ENCODE measurements at places on chromosomes 3 and 15. TPM values are rescaled to one million over a fixed set of nuclear protein-coding genes. Genes with fewer than 3 reads are reported as not detected.

CCR9 gene
- total RNA-seq = not detected

LRRC58 gene
- 41.4 TPM for total RNA-seq

CD96 gene
- 74.8 TPM for total RNA-seq

KBTBD8 gene
- total RNA-seq = 28.5 TPM

MOBP gene
- not detected for total RNA-seq

LRRN1 gene
- total RNA-seq = 2.7 TPM

XCR1 gene
- total RNA-seq = not detected

GOLGA6L4 gene
- 0.66 TPM for total RNA-seq

RASGRF1 gene
- not detected for total RNA-seq

MEX3B gene
- 0.33 TPM for total RNA-seq

CLEC3B gene
- total RNA-seq = not detected

BFSP2 gene
- total RNA-seq = not detected

CMTM7 gene
- total RNA-seq = 39.2 TPM

THRB gene
- not detected for total RNA-seq

KLF13 gene
- total RNA-seq = 111 TPM

CAPN3 gene
- total RNA-seq = 1.4 TPM

TBL1XR1 gene
- 227 TPM for total RNA-seq

MKRN3 gene
- 1.0 TPM for total RNA-seq

ADAMTS17 gene
- total RNA-seq = 3.6 TPM

Measured in activated naive CD8-positive, alpha-beta T cell treated with anti-CD3 and anti-CD28 coated beads for 36 hours (primary cell).